ENCODE measurements at places on chromosomes 2 and 18.
A peak's percentile ranks its signal among the peaks of the same experiment; 100 is the strongest.

- no peak for DNase-seq
Observed at GRCh38 chr18:1505856-1506255, 601.2 kb downstream of the ADCYAP1 start.

- no peak for DNase-seq
Observed at GRCh38 chr2:47486841-47487497, 84.0 kb downstream of the MSH2 start.

DNA sequence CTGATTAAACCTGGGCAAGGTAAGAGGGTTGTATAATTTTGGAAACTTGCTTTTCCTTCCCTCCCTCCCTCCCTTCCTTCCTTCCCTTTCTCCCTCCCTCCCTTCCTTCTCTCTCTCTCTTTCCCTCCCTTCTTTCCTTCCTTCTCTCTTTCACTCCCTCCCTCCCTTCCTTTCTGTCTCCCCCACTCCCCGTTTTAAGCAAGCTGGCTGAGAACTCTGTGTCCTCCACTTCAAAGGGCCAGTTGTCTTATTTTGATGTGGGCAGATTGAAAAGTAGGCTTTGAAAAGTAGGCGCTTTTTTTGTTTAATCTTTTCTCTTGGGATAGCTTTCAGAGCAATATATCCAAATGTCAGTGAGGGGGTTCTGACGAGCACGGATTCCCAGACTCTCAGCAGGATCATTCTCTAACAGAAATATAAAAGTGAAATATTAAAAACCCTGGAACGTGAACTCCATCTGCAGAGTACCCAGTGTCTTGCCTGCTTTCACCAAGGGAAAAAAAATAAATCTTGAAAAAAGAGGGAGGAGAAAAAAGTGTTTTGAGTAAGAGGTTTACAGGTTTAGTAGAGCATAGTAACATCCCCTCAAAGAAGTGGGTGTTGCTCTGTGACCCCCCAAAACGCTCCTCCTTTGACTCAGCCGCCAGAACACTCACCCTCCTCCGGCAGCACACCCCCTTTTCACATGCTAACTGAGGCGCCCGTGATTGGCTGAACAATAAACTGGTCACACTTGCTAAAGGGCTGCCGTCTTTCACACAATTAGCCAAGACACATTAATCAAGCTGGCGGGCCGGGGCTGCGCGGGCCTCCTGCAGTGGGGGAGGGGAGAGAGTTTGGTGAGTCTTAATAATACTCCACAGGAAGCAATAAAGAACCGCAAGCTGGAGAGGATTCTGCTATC is 52.2 kb downstream of the CDK15 start:
- DNase-seq: peak; percentile 4

- DNase-seq: no peak
Observed at GRCh38 chr2:123514613-123515207, 510.4 kb upstream of the CNTNAP5 start.

DNA sequence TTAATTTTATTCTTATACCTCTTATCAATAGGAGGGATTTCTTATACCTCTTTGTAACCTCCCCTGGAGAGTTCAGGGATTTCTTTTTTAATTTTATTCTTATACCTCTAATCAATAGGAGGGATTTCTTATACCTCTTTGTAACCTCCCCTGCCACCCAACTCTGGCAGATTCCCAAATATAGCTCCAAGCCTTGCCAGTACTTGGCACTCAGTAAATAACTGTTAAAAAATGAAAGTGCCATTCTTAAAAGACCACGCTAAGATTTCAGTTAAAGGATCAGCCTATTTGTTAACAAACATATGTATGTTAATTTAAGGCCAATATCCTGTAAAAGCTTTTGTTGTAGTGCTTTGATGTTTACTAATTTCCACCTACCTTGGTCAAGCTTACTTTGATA is 4.8 kb downstream of the RNF149 start:
- DNase-seq: no peak

DNA sequence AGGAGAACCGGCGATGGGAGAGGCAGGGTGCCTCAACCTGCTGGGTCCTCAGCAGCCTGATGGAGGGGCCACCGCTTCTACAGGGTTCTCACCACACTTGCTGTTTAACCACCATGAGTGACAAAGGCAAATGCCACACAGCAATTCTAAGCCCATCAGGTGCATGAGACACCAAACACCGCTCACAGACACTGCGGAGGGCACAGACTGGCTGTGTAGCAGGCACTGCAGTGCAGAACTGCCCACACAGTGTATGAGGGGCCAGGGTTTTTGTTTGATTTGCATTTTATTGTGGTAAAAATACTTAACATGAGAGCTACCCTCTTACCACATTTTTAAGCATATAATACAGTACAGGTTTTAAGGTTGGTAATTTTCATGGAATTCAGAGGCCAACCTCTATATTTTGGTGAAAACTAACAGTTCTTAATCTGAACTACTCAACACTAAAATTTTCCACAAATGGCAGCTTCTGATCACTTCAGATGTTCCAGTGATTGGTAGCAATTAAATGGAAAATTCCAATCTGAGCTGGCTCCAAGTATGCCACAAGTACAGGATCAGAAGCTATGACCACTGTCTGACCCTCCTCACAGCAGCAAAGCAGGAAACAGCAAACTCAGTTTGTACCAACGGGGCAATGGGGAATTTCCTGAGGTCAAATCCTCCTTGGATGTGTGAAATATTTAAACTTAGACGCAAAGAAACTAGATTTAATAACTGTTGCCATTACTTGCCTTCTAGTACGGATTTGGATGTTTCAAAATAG is 67.7 kb downstream of the FAM210A start:
- no peak for DNase-seq

GRCh38 chr2:23427976-23428375 is 43.0 kb downstream of the KLHL29 start:
- DNase-seq: no peak

GRCh38 chr2:112161431-112162145 is 23.4 kb downstream of the FBLN7 start:
- no peak for DNase-seq

DNA sequence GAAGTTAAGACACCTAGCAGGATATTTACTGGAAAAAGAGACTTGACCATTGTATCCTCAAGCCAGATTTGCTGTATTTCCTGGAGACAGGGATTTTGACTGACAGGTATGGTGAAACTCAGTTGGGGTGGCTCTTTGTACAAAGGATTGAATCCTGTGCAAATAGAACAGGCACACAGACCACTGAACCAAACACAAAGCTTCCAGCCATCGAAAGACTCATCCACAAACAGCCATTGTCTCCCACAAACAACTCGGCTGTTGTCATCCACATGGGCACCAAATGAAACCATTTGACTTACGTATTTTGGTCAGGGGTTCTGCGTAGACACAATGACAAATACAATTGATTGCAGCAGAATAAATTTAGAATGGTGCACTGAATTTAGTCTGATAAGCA is 15.9 kb downstream of the RNF152 start:
- DNase-seq: no peak

GRCh38 chr2:231549446-231550239 is 19.4 kb upstream of the NMUR1 start:
- no peak for DNase-seq

DNA sequence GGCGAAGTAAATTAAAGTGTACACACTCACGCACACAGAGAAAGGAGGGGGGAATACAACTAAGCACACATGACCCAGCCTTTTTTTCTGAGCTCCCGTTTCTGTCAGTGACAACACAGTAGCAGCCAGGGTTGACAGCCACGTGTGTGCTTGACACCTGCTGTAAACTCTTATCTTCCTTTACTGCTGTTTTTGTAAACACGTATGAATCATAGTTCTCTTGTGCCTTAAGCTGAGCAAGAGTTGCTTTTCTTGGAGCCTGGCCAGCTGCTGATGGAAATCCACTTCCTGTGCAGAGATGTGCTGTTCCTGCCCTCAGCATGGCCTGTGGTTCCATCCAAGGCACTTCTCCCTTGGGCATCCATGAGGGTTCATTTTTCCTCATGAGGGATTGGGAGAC is 561.9 kb downstream of the GALR1 start:
- DNase-seq: no peak

- no peak for DNase-seq
Observed at GRCh38 chr2:48397281-48397680, 132.7 kb upstream of the STON1 start.

- DNase-seq: no peak
Observed at GRCh38 chr2:23745726-23746105, 181.2 kb downstream of the ATAD2B start.

DNA sequence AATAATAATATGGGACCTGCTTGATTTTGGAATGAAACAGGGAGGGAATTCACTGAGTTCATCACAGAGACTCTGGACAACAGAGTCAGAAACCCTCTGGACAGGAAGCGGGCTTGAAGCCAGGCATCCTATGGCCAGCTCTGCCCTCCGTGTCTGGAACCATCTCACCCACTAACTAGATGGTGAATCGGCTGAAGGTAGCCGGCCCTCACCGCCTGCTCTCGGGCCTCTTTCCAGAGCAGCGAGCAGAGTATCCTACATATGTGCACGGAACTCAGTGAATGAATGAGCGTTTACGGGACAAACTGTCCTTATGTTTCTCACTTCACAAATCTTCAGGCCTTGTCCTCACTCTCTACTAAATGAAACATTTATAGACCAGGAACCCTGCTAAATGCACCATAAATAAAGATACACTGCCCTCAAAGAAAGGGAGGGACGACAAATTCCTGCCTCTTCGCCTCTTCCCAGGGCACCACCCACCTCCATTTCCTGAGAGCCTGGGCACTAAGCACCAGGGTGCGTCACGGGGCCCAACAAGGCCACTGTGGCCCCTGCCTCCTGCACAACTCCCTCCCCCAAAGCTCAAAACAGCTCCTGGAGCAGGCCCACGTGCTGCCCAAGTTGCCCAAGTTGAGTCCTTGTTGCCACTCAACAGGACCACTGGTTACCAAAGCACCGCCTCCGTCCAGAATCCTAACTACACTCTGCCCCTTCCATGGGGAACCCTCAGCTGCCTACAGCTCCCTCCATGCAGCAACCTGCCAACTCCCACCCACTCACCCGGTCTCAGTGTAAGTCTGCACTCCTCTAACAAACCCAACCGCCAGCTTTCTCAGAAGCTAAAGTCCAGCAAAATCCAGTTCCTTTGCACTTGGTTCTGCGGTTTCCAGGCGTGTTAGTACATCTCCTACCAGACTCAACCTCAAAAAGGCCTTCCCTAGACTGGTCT is 1.7 kb downstream of the TBC1D8 start:
- no peak for DNase-seq

- DNase-seq: no peak
Observed at GRCh38 chr2:14700753-14701152, 68.2 kb downstream of the LRATD1 start.

DNA sequence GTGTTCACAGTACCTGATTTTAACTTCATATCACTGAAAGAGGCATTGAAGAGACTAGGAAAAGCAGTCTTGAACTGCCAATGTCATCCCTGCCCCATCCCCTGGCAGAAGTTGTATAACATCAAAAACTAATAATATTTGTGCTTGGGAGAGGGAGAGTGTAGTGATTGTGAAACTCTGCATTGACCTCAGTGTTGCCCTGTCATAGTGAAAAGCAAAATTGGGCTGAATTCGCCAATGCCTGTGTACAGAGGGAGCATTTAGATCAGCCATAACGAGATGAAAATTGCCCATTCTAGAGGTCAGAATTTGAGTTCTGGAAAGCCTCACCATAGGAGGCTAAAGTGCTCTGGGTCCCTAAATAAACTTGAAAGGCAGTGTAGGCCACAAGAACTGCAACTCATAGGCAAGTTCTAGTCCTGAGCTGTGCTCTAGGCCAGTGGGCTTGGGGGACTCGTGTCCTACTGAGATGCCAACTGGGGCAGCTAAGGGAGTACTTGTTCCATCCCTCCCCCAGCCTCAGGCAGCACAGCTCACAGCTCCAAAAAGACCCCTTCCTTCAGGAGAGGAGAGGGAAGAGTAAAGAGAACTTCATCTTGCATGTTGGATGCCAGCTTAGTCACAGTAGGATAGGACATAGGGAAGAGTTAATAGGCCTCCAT is 855.6 kb downstream of the TSN start:
- DNase-seq: no peak

- DNase-seq: no peak
Observed at GRCh38 chr18:46333431-46334135, 229.4 kb downstream of the HAUS1 start.

GRCh38 chr2:64143169-64144056 is 807 bp downstream of the PELI1 start:
- peak; percentile 12 for DNase-seq

DNA sequence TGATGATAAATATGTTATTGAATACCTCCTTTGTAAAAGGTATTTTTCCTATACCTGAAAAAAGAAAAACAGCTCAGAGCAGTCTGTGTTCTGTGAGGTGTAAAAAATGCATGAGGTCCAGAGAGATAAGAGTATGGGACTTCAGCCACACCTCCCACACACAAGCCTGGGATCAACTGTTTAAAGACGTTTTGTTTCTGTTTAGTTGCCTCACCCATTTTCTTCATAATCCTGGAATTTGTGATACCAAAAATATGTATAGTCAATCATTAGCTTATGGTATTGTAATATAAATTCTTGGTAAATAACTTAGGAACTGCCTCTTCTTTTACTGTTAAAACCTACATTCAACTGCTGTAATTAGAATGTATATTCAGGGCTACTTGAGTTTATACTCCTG is 1322.9 kb upstream of the TMEFF2 start:
- no peak for DNase-seq

Data from activated T-cell treated with anti-CD3 and anti-CD28 coated beads for 4 hours (primary cell).